Left renal pelvis (tissue), 4 donors: ENCODE measurements at places on chromosomes 1 and 21.

GRCh38 chr1:151972542-151973248, 21.0 kb downstream of the S100A10 start:
- peak; percentile 66 for DNase-seq

DNA sequence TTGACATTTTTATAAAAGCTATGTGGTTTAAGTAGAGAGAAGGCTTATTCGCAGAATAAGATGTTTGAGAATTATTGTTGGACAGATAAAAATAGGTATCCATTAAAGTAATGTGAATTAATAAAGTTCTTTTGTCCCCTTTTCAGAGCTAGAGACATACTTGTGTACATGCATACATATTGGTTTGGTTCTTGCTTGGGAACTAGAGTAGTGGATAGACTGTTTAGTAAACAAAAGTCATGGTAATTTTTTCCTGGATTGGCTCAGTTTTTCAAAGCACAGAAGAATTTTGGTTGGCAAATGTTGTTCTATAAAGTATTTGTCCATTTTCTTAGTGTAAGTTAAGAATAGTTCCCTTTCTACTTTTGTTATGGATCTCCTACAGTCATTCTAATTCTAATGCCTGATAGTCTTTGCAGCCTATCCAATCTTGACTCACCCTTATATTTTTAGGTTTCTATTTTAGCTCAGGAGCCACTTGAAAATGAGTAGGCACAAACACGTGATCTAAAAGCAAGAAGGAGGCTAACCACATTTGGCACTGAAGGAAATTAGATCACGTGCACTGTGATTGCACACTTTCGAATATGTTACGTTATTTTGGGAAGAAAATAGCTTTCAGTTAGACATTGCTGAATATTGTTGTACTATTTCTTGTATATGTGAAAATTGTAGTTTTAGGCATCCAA, 47.0 kb downstream of the RABGAP1L start:
- DNase-seq, result no peak

GRCh38 chr1:157910270-157910669, 68.7 kb upstream of the CD5L start:
- no peak for DNase-seq

DNA sequence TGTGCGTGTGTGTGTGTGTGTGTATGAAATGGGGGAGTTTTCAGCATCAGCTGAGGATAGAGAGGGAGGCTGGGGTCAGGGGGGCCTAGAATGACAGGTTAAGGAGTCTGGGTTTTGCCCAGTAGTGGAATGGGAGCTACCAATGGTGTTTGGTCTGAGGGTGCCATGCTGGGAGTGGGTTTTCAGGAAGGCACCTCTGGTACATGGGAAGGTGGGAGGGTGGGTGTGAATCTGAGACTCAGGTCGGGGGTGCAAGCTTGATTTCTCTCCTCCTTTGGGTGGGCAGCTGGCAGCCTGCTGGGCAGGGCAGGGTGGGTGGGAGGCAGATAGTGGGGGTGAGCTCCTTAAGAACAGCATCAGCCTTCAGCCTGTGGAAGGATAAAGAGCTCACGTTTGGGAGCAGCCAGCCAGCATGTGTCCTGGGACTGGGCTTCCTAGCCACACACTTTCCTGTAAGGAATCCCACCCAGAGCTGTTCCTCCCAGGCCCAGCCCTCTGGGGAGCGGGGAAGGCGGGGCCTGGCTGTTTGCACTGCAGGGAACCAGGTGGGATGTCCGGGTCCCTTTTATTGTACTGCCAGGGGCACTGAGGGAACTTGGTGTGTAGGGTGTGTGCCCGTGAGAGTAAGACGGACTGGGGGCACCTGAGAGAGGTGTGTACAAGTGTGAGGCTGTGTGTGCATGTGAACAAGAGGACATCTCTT, 152.8 kb downstream of the FOXD2 start:
- DNase-seq, result no peak

GRCh38 chr1:29708381-29708780, 472.1 kb downstream of the PTPRU start:
- DNase-seq, result no peak

- DNase-seq, result no peak
Measured at GRCh38 chr1:161217831-161218230, 2.7 kb downstream of the FCER1G start.

GRCh38 chr1:23617084-23617521, 57.8 kb upstream of the ID3 start:
- no peak for DNase-seq

DNA sequence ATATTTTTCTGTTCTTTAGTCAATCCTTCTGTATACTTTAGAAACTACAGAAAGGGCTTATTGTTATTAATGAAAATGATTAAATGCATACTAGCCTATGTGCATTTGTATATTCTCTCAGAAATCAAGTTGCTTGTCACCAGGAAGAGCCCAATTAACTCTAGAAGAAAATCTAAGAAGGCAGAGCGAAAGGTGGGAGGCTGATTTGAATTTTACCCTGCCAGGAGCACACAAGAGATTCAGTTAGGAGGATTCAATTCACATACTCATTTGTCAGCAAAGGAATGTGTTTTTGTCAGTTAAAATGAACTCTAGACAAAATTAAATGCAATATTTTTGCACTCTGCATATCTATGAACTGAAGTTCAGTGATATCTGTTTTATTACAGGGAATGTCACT, 411.8 kb downstream of the KCNT2 start:
- DNase-seq, result no peak

DNA sequence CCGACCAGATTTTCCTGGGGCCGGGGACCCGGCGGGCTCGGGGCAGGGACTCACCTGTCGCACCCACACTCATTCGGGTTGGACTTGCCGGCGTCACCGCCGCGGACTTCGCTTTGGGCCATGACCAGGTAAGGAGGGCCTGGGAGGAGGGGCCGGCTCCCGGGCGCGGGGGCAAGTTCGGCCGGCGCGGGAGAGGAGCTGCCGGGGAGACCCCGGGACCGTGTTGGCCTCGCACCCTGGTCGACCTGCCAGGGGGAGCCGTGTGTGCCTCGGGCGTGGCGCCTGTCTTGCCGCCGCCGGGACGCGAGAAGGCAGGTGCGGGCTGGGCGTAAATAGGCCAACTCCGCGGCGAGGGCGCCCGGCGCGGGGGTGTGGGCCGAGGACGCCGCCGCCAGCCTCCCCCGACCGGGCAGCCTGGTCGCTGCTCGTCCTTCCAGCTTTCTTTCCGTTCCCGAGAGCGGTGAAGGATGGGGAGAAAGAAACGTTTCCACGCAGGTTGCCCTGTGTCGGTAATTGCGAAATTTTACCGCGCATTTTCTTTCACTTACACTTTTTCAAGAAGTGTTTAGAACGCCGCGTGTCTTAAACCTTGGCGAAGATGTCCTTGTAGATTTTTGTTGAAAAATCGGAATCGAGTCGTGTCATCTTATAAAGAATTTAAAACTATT, 558 bp downstream of the USP1 start:
- no peak for DNase-seq

- peak; percentile 6 for DNase-seq
Measured at GRCh38 chr1:186374303-186375151, 526 bp downstream of the TPR start.

GRCh38 chr1:66438062-66438461, 95.9 kb upstream of the SGIP1 start:
- no peak for DNase-seq

DNA sequence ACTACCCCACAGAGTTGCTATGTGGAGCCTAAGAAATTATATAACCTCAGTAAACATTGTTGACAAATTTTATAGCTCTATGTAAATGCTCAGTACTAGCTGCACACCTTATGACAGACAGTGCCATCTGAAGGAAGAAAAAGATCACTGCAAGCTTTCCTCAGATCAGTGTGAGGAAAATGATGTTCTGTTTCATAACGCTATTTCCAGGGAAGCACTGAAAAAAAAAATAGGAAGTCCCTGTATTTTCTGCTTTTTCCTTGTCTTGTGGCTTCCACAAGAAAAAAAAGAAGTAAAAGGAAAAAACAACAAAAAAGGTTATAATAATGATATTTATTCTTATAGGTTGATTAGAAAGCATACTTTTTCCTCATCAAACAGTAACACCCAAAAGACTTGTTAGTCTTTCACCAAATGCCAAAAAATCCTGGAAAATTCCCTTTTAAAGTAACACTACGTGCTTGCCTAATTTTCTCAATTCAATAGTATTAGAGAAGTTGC, 23.2 kb downstream of the LYST start:
- DNase-seq, result no peak

DNA sequence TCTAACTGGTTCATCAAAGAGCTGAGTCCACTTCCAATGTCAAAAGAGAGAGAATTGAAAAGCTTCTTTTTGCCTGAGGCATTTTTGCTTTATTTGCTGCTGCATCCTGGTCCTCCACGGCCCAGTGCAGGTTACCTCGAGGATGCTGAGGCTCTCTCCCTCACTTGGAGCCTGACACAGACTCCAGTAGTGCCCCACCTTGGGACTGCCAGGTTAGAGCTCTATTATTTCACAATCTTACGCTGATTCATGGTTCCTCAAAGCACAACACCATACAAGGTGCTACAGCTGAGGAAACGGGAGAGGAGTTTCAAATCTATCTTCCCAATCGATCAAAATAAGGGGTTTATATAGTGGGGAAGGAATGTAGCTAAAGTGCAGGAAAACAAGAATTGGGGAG, 13.6 kb upstream of the PLPPR4 start:
- DNase-seq, result no peak

DNA sequence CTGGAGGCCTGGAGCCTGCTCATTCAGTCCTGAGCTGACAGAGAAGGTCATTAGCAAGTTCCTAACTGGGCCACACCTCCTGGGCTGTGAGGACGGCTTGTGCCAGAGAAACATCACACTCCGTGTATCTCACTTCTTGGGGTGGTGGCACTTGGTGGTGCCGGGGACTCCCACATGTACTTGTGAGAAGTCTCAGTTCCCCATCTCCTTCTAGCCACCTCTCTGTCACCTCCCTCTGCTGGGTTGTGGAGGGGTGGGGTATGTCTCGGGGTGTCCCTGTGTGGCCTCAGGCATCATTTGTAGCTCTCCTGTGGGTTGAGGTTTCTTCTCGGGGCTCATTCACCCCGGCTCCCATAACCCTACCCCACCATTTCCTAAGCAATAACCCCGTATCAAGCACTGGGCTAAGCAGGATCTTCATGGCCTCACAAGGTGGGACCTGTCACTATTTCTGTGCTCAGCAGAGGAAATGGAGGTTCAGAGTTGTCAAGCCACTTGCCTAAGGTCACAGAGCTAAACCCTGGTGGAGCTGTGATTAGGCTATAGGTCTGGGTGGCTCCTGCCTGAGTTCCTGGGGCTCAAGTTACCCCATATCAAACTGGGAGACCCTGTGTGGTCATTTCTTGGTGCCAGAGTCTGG, 62.5 kb downstream of the UBIAD1 start:
- DNase-seq, result no peak

GRCh38 chr1:63501256-63501655, 21.8 kb downstream of the ITGB3BP start:
- DNase-seq, result no peak

DNA sequence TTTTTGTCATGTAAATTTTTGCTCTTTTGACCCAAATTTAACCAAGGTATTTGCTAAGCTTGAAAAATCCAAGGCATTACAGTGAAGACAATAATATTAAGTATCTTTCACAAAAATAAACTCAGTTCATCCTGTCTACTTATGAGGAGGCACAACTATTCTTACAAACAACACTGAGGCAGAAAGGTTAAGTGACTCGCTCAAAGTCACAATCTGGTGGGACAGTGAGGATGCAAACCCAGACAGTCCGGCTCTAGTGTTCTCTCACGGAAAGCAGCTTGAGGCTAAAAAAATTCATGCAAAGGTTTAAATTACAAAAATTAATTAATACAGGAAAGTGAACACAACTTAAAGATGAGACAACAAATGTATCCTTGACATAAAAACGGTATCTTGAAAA, 125.3 kb downstream of the SIPA1L2 start:
- DNase-seq, result no peak

- DNase-seq, result no peak
Measured at GRCh38 chr1:19597496-19598309, 46.4 kb upstream of the NBL1 start.

DNA sequence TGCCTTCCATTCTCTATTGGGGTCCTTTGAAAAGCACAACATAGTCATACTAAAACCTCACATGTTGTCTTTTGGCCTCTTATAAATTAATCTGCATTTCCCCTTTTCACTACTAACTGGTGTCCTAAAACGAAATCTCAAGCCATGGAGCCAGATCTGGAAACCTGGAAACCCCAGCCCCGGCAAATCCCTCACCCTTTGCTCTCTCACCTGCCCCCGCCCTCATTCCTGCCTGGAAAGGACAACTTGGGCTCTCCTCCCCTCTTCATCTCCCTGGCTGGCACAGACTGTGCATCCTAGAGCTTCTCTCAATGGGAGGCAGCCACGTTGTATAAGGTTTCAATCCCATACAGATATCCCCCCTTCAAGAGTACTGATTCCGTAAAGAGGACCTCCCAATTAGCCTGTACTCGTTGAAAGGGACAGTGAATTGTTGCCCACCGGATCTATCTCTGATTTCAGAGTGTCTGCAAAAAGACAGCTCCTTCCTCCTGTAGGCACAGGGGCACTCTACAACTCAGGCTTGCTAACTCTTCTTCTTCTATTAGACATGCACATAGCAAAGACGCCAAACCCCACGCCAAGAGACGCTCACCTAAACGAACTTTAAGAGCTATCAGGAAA, 1.4 kb downstream of the DUSP10 start:
- no peak for DNase-seq

- no peak for DNase-seq
Measured at GRCh38 chr1:65691152-65691900, 101.4 kb upstream of the PDE4B start.

DNA sequence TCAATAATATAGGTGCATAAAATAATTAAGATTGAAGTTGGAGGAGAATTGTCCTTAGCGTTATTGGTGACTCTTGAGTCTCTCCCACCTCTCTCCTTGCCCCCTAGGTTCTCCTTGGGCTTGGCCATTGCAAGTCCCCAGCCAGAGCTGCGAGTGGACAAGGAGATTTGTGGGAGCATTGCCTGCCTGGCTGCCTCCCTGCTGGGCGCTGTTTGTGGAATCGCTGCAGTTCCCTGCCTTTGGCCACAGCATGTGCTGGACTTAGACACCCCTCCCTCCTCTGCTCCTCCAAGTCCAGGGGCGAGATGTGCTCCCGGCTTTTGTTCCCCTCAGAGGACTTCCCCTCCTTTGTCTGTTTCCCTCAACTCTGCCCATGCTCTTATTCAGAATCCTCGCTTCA, 21.9 kb upstream of the HUNK start:
- DNase-seq, result no peak

GRCh38 chr1:50836117-50836516, 124.0 kb downstream of the FAF1 start:
- no peak for DNase-seq

DNA sequence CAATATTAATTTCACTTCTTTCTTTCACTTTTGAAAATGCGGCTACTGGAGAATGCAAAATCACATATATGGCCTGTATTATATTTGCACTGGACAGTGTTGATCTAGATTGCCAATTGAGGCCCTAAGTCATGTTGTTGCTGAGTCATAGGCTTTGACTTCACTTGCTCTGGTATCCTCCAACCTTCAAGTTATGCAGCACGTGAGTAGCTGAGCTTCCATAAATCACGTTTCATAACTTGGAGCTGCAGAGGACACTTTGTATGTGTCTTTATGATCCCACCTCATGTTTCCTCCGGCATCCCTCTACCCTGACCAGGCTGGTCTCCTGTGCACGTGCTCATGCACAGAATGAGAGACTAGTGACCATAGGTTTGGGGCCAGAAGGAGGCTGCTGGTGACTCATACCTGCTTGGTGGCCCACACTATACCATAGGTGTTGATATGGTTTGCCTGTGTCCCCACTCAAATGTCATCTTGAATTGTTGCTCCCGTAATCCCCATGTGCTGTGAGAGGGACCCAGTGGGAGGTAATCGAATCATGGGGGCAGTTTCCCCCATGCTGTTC, 103.0 kb upstream of the TSPAN2 start:
- DNase-seq, result no peak
